CD8-positive, alpha-beta memory T cell (primary cell): ENCODE measurements at places on chromosomes 4 and X.

- DNase-seq = no peak
Observed at GRCh38 chr4:138181287-138181686, 60.9 kb downstream of the SLC7A11 start.

- no peak for DNase-seq
Observed at GRCh38 chr4:84677995-84678394, 95.1 kb downstream of the CDS1 start.

DNA sequence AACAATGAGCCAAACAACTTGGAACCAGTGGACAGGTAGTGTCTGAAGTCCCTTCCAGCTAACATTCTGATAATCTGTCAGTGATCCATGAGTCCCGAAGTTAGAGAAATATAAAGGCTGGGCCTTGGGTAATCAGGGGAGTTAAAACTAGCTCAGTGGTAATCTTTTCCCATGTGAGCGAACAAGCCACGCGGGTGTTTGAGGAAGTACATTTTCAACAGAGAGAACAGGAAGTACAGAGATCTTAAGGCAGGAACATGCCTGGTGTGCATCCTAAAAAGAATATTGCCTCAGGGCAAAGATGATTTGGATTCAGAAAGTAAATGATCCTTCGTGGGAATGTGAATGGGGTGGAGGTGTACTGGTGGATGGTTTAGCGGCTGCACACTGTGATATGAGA, 42.9 kb downstream of the FNIP2 start:
- DNase-seq = no peak

- DNase-seq = no peak
Observed at GRCh38 chrX:53340852-53341645, 59.7 kb upstream of the IQSEC2 start.

DNA sequence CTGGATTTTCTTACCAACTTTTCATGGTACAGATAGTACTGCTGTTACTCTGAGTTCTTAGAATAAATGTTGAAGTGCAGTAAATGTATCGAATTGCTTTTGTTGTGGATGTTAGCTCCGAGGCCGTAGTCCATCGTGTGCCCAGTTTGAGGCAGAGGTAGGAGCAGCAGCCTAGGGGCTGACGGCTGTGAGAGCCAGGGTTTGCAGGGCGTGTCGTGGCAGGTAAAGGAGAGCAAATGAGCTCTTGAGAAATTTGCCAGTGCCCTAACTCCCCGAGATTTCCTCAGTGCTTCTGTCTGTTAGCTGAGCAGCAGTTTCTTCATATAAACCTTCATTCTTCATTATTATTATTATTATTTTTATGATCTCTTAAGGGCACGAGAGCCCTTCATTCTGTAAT, 21.6 kb downstream of the PRIMPOL start:
- no peak for DNase-seq

DNA sequence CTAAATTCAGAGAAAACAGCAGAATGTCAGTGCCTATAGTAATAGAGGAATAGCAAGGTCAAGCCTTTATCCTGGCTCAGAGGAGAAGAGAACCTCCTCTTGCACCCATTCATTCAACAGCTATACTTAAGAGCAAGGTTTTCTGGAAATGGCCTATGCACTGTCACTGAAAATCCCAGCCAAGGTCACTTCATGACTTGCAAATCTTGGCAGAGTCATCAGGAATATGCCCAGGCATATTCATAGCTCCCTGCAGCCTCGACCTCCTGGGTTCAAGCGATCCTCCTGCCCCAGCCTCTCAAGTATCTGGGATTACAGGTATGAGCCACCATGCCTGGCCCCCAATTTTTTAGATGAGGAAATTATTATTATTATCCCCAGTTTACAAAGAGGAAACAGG, 35.8 kb upstream of the NOCT start:
- no peak for DNase-seq

DNA sequence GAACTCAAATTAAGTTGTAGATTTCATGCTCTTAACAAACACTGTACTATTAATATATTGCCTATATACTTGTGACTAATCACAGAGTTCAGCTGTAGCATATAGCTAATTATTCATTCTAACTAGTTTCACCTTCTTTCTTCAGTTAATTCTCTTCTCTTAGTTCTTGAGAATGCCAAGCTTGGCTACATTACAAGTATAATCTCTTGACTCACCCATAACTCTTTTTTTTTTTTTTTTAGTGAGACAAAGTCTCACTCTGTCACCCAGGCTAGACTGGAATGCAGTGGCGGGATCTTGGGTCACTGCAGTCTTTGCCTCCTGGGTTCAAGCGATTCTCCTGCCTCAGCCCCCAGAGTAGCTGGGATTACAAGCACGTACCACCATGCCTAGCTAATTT, 5.4 kb downstream of the KLHL5 start:
- no peak for DNase-seq

DNA sequence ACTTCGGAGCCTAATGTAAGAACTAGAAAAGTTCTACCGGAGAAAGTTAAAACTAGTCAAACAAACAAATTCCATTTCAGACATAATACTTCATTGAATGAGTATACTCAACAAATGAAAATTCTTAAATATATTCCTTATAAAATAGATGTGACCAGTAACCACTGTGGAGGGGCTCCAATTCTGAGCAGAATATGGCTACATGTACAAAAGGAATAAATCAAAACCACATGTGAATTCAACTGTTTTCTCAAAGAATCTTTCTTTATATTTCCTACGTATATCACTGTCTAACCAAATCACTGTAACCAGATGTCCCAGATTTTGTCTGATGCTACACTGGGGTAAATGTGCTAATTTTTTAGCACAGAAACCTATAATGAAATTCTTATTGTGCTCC, 49.0 kb downstream of the HTN1 start:
- no peak for DNase-seq

DNA sequence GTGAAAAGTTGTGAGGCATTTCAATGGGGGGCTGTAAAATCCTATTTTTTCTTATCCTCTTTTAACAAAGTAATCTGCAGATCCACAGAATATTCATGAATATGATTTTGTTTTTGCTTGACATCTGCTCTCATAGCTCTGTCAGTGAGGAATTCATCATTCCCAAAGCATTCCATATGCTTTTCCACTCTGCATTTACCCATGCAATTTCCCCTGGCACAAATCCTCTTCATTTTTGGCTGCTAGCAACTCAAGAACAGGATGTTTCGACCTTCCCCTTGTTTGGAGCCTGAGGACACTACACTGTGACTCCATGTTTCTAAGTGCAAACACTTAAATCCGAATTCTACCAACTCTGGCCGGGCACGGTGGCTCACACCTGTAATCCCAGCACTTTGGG, 48.5 kb downstream of the KLHL15 start:
- DNase-seq = no peak

- no peak for DNase-seq
Observed at GRCh38 chrX:131219271-131219670, 69.8 kb downstream of the IGSF1 start.

GRCh38 chrX:108097380-108097779, 5.8 kb downstream of the ATG4A start:
- DNase-seq = no peak

DNA sequence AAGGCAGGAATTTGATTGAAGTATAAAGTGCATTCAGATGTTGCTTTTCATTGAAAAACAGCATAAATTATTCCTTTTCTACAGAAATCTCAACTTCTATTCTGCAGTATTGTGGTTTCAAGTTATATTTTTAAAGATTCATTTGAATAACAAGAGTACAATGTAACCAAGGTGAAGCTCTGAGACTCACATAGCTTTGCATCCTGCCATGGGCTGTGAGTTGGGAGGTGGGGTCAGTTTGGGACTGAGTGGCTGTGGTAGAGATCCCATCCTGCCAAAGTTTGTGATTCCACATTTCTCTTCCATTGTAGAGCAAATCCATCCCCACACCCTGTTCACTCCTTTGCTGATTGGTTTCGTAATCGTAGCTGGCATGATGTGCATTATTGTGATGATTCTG, 69.2 kb downstream of the KIT start:
- DNase-seq = no peak

DNA sequence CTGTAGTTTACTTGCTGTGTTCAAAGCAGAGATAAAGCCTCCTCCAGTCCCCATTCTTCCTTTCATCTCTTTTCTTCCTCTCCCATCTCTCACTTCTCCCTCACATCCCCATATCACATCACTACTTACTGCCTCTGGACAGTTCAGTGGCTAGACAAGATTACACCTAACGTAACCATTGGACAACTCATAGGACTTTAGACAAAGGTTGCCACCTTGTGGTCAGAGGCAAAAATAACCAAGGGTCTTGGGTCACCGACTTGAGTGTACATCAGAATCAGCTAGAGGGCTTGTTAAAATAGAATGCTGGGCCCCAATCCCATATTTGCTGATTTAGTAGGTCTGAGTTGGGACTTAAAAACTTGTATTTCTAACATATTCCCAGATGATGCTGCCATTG, 109.3 kb upstream of the DGKK start:
- DNase-seq = peak; percentile 14

- no peak for DNase-seq
Observed at GRCh38 chr4:153061971-153062370, 125.8 kb downstream of the FHDC1 start.

- no peak for DNase-seq
Observed at GRCh38 chr4:110637408-110638088, 14.7 kb upstream of the PITX2 start.

GRCh38 chrX:10591363-10592335, 28.7 kb downstream of the MID1 start:
- no peak for DNase-seq

GRCh38 chr4:24970191-24970590, 57.3 kb upstream of the CCDC149 start:
- DNase-seq = no peak

DNA sequence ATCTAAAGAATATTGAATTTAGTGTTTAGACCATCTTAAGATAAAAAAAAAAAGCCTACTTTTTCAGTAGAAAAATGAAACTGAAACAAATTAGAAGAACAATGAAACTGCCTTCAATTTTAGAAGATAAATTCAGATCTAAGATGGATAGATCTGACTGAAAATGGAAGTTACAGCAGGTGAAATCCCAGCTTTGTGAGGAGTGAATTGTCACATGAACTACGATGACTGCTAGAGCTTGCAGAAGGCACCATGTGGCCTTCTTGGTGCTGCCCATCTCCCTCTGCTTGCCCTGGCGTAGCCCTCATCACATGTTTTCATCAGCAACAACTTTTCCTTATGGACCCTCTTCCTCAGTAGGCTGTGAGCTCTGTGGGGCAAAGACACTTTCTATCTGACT, 51.4 kb upstream of the EMCN start:
- no peak for DNase-seq

DNA sequence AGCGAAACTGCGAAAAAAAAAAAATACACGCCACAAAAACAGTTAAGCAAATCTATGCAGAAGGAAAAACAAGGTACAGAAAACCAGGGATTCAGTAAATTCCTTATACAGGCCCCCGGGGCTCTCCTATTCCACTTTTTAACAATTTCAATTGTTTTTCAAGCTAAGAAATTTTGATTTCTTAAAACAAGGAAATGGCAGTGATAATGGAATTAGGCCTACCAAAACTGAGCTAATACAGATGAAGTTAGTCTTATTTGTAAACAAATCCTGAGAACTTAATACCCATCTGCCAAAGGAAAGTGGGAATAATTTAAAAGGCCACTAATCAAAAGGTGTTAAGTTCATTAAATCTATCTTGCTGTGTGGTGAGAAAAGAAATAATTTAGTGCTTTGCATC, 269.3 kb downstream of the CHIC1 start:
- no peak for DNase-seq

GRCh38 chrX:115898382-115899001, 272.1 kb upstream of the AGTR2 start:
- no peak for DNase-seq

- DNase-seq = no peak
Observed at GRCh38 chr4:167308876-167309275, 74.6 kb upstream of the SPOCK3 start.

DNA sequence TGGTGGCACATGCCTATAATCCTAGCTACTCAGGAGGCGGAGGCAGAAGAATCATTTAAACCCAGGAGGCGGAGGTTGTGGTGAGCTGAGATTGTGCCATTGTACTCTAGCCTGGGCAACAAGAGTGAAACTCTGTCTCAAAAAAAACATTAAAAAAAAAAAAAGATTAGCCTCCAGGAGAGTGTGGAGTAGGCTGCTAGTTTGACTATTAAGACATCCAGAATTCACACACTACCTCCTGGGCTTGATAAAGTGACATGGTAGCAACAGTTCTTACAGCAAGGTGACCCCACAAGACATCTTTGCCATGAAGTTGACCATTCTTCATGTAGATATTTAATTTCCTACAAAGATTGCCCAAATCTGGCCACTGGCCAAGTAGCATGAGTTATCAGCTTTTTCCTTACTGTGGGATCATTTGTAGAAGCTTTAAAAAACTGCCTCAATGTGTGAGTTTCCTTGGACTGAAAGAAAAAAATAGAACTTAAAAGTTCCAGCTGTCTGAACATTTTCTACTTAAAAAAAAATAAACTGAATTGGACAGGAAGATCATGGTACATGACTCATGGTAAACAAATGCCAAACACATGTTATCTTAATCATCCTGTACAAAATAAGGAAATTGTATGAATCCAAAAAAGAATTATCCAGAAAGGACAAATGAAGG, 35.3 kb upstream of the SPRY1 start:
- DNase-seq = no peak

GRCh38 chr4:82746705-82747574, 51.7 kb downstream of the SCD5 start:
- DNase-seq = no peak

DNA sequence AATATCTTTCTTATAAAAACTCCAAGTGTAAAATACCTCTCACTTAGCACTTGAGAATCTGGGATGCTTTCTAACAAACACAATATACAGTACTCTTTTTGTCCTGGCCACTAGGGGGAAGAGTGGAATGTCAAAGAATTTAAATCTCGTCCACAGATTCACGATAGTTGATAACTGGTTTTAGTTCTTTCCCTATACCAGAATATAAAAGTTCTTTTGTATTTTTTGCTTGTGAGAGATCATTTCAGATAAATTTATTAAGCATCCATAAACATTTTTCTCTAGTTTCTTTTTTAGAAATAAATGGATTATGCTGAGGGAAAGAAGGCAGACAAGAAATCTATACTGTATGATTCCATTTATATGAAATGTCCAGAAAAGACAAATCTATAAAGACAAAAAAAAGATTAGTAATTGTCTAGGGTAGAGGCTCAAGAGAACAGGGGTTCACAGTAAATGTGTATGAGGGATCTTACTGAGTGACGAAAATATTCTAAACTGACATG, 50.4 kb downstream of the MGARP start:
- DNase-seq = peak; percentile 45

- DNase-seq = no peak
Observed at GRCh38 chr4:23855912-23856605, 33.8 kb downstream of the PPARGC1A start.

- DNase-seq = no peak
Observed at GRCh38 chr4:24806206-24806990, 11.0 kb downstream of the SOD3 start.

- no peak for DNase-seq
Observed at GRCh38 chrX:69231903-69232302, 66.7 kb upstream of the PJA1 start.
